ENCODE measurements at places on chromosomes 12 and 14.
A peak's percentile ranks its signal among the peaks of the same experiment; 100 is the strongest.

DNA sequence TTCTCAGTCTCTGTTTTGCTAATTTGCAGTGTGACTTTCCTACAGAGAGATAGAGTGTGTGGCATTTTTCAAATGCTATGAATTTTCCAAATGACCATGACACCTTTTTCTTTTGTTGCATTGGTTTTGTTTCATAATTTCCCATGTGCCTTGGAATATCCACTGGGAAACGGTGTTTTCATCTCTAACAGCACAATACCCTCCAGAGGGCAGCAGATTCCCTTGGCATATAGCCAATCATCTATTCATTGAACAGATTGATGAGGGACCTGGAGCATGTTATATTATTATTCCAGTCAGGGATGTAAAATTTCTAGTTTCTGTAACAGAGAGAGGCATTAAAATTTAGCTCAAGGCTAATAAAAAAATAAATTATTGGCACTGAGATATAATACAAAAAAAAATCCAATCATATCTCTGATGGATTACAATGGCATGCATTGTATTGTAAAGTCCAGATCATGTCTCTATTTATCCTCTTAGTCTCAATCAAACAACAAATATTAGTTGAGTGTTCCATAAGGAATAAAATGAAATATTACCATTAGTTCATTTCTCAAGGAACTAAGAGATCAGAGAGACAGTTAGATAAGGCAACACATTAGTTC, 29.6 kb upstream of the NTN4 start:
- no peak for DNase-seq

- DNase-seq = no peak
Observed at GRCh38 chr12:48993787-48994186, 5.4 kb downstream of the DDN start.

DNA sequence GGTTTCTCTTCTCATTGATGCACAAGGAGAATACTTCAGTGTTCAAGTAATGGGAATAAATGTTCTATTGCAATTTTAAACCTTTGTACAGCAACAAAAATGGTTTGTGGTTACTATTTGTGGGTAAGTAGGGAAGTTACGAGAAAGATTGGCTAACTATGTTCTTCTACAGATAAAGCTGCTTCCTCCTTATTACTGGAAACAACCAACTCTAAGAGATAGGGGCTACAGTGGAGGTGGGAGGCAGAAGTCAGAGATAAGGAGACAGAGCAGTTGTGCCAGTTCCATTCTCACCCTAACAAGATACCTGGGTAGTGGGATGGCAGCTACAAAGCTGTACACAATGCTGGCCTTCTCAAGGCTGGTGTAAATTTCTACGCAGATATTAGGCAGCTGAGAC, 16.2 kb downstream of the NOXRED1 start:
- no peak for DNase-seq

GRCh38 chr12:2403221-2403976, 350.6 kb downstream of the CACNA1C start:
- DNase-seq = no peak

DNA sequence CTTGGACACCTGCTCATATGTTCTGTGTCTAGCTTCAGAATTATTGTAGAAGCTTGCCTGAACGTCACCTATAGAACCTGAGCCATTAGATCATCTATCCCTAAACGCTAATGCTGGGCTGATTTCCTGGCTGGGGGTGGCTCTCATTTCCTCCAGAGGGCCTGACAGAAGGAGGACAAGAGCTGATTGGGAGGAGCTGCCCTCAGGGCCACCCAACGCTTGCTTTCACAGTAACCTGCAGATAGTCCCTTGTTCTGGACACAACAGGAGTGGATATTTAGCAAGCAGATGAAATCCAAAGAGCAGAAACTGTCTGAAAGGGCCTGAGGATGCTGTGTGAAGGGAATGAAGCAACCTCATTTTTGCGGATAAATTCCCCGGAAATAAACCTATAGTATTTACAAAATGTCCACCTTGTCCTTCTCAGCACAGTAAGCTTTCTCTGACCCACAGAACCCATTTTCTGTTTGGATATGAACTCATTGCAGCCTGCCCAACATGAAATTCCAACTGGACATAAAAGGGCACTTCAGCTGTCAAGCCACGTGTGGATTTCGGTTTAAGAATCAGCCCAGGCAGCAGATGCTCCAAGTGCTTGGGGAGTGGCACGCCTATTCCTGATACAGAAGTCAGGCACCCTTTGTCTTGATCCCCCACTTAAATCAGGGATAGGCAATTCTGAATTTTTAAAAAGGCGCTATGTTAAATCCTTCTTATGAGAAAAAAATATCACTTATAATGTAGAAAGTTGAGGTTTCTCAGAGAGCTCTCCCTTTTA, 32.8 kb upstream of the TUBA1C start:
- no peak for DNase-seq

- DNase-seq = no peak
Observed at GRCh38 chr14:73502017-73502619, 11.4 kb downstream of the RIOX1 start.

- DNase-seq = no peak
Observed at GRCh38 chr12:1453810-1454209, 140.6 kb downstream of the FBXL14 start.

DNA sequence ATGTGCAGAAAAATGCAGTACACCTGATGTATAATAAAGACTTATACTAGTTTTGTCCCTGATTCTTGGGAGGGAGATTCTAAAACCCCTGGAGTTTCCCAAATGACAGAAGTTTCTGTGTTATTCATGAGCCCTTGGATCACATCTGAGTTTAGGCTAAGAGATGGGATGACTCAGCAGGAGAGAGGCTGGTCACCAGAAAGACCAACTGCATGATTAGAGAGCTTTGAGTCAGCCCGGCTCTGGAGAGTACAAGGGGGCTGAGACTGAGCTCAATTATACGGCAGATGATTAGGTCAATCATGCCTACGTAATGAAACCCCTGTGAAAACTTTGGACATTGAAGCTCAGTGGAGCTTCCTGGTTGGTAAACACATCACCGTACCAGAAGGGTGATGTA, 174.2 kb downstream of the SSPN start:
- DNase-seq = no peak

- peak; percentile 63 for DNase-seq
Observed at GRCh38 chr14:54902521-54903420, at the start of gene GCH1. Gene GCH1, minus strand, starts transcription at chr14:54902826. Its CDS starts 163 bp downstream, at chr14:54902663.

DNA sequence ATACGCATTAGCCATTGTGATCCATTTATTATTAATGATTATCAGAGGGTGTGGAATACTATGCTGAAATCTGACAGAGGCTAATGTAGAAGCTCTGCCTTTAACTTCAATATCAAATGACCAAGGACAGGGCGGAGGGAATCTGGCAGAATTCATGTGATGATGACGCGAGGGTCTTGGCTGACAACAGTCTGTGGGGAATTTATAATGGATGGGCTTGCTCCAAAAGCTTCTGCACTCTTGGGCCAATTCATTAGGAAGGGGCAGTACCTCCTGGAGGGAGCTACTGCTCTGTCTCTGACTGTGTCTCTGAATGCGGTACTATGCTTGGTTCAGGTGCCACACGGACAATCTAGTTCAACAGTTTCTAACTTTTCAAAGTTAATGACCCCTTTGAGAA, 46.2 kb downstream of the GALNT8 start:
- DNase-seq = no peak

- no peak for DNase-seq
Observed at GRCh38 chr14:100069161-100069800, 4.1 kb downstream of the EVL start.

DNA sequence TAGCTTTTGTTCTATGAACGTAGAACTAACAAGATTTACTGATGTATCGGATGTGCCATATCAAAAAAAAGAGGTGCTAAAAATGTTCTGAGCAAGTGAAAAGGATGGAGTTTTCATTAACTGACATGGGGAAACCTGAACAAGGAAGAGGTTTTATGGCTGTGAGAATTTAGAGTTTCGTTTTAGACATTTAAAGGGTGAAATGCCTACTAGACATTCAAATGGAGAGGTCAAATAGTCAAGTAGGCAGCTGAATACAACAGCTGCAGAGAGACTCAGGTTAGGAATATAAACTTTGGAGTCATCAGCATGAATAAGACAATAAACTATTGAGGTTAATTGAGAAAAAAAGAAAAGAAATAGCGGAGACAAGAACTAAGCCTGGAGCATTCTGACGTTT, 364.9 kb upstream of the GARIN6 start:
- no peak for DNase-seq

GRCh38 chr14:101037021-101037817, 133.7 kb upstream of the RTL1 start:
- DNase-seq = no peak

DNA sequence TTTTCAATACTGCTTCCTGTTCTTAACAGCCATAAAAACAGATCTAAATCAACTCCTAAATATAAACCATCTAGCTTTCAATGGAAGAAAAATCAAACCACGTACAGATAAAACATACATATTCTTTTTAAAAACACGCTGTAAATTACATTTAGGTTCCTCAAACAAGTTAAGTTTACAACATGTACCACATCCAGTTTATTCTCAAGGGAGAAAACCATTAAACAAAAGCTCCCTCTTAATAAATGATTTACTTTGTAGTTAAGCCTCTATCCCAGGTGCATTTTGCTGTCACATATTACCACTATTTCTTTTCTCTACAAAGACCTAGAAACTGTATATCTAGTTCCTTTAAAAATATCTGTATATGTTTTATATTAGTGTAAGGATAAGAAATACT, 3.1 kb downstream of the NUMB start:
- DNase-seq = no peak

- no peak for DNase-seq
Observed at GRCh38 chr12:93526786-93527428, 45.6 kb upstream of the SOCS2 start.

DNA sequence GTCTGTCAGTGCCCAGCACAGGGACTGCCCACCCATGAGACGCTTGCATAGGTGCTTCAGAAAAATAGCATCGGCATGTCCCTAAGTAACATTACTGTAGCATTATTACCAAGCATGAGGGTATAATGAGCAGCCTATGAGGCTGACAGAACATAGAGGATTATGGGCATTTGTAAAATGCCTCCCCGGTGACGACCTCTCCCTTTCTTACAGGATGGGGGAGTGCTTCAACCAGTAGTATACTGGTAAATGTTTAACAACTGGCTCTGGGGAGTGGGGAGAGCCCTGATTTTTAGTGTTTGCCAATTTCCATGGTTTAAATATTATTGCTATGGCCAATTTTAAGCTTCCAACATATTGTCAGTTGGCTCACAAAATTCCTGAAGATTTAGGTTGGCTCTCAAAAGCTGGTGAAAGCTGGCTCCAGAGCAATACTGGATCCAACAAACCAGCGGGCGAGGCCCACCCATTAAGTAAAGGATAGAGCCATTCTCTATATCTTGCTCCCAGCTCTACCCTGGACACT, 104.5 kb downstream of the ETNK1 start:
- no peak for DNase-seq

- no peak for DNase-seq
Observed at GRCh38 chr14:28754209-28754985, 12.2 kb upstream of the FOXG1 start.

DNA sequence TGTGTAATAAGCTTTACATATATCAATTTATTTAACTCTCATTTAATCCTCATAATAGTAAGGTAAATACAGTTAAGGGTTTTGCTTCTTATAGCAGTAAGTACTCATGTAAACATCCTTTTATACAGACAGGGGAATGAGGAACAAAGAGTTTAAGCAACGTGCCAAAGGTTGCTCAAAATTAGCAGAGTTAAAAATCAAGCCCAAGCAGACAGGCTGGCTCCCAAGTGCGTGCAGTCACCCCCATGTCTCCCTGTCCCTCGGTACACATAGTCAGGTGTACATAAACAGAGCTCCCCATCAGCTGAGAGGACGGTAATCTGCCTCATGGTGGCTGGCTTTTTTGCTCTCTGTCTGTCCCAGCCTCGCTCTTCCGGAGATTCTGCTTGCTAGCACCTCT, 126.4 kb downstream of the DERA start:
- DNase-seq = no peak

- DNase-seq = no peak
Observed at GRCh38 chr14:104442631-104443390, 136.8 kb upstream of the C14orf180 start.

DNA sequence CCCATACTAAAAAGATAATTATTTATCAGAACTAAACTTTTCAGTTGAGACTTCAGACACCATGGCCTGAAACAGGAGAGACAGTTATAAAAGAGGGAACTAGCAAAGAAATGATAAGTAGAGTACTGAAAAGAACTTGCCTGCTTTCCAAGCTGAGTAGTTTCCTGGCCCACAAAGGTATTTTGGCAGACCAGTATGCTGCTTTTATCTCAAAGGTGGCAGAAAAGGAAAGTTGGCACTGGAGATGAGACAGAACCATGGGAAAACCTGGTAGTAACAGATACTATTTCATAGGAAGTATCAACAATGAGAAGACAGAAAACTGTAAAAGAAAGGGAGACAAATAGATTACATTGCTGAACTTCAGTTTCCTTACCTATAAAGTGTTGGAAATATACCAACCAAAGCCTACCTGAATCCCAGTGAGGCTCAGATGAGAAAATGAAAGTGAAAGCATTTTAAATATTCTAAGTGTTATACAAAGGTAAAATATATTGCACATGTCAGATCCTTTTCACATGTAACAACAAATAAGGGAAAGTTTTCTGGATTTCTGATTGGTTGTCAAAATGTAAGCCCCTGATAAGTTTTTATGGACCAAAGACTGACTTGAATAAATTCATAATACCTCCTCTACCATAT, 155.3 kb upstream of the FSCB start:
- no peak for DNase-seq
